Naive B cell (primary cell): ENCODE measurements at places on chromosomes 1 and 21. TPM values are rescaled to one million over a fixed set of nuclear protein-coding genes. Genes with fewer than 3 reads are reported as not detected.

GRCh38 chr1:151287341-151287699 lies 5.2 kb downstream of the ZNF687 start:
- H3K4me3 ChIP-seq: no peak overlapping the region
- DNase-seq: no peak
- no peak overlapping the region for H3K27ac ChIP-seq
- peaks cover 33% of the 10 kb centered on the region for H3K4me1 ChIP-seq
- no peaks in the 10 kb centered on the region for H3K27me3 ChIP-seq

DNA sequence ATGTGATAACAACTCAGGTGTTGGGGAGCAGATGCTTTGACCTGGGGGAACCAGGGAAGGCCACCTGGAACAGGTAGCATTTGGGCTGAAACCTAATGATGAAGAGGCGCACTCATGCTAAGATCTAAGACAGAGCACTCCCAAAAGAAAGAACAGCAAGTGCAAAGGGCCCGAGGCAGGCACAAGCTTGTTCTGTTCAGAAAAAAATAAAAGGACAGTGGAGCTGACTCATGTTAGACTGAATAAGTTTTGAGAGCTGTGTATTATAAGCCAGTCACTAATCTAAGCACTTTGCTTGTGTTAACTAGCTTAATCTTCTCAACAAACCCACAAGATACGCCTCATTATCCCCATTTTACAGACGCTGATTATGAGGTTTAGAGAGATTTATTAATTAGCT lies 90.1 kb downstream of the MATN1 start:
- no peak overlapping the region for H3K27ac ChIP-seq
- H3K4me1 ChIP-seq: no peaks in the 10 kb centered on the region
- H3K4me3 ChIP-seq: no peak overlapping the region
- H3K27me3 ChIP-seq: peaks cover 35% of the 10 kb centered on the region
- H3K36me3 ChIP-seq: no peaks in the 10 kb centered on the region
- no peak for DNase-seq

DNA sequence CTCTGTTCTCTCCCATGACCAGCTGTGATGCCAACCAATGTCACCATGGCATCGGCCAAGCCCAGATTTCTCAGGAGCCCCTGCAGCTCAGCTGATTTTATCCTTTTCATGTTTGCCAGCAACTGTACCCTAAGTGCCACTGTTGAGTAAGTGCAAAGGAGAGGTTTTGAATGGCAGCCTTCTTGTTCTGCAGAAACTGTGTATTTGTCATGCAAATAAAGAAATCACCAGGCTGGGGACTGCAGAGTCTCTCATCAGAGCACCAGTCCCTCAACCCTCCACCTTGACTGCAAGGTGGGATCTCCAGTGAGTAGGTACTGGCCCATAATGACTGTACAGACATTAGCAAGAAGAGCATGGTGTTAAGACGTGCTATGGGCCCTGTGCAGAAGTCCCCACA lies 26.6 kb downstream of the C8B start:
- no peak overlapping the region for H3K4me3 ChIP-seq
- no peaks in the 10 kb centered on the region for H3K36me3 ChIP-seq
- H3K4me1 ChIP-seq: no peaks in the 10 kb centered on the region
- no peaks in the 10 kb centered on the region for H3K27me3 ChIP-seq

DNA sequence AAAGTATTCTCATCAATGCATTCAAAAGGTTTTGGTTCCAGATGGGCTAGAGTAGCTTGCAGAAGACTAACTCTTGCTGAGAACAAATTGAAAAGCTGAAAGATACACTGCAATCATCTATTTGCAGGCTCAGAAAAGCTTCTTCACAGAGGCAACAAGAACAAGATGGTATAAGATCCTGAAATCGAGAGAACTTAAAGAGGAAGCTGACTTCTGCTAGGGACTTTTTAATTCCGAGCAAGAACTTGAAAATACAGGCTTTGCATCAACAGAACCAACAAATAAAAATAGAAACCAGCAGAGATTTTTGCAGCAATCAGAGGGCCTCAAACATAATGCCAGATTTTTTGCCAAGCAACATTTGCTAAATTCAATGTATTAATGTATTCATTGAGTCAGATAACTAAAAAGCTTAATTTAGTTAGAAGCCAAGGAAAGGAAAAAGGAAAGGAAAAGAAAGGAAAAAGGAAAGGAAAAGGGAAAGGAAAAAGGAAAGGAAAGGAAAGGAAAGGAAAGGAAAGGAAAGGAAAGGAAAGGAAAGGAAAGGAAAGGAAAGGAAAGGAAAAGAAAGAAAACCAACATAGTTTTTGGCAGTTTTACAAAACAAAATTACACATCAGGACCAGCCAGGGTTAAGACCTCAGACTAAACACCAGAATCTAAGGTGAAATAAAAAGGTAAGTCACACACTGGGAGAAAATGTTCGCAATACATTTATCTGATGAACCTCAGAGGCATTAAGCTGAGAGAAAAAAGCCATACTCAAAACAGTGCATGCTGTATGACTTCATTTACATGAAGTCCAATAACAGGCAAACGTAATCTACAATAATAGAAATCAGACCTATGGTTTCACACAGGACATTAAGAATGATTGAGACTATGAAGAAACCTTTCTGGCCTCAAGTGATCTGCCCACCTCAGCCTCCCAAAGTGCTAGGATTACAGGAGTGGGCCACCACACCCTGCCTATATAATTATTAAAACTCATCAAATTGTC lies 42.6 kb downstream of the FAF1 start:
- DNase-seq: peak; percentile 12
- no peaks in the 10 kb centered on the region for H3K27me3 ChIP-seq
- H3K4me3 ChIP-seq: peak overlapping the region; percentile 76
- peaks cover 35% of the 10 kb centered on the region for H3K4me1 ChIP-seq

- H3K27ac ChIP-seq: no peak overlapping the region
- H3K4me1 ChIP-seq: no peaks in the 10 kb centered on the region
- no peaks in the 10 kb centered on the region for H3K36me3 ChIP-seq
- H3K4me3 ChIP-seq: no peak overlapping the region
These were observed 316.9 kb upstream of the SGIP1 start for GRCh38 chr1:66217021-66217420.

DNA sequence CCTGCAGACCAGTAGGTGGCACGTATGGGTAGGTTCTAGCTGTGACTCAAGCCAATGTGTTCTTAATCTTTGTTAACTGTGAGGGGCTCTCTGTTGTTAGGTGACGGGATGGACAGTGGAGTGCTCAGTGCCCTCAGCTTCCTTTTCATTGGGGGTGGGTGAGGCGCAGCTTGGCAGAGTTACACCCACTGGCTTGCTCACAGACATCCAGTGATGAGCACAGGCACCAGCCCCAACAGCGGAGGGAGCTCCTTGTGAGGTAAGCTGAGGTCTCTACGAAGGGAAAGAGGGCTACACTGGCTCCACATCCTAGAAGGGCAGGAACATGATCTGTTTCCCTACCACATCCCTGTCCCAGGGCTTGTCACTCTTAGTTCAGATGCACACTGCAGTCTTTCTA lies 871.3 kb downstream of the LRRIQ3 start:
- no peak for DNase-seq
- H3K4me1 ChIP-seq: no peaks in the 10 kb centered on the region
- no peak overlapping the region for H3K4me3 ChIP-seq
- no peak overlapping the region for H3K27ac ChIP-seq
- H3K36me3 ChIP-seq: no peaks in the 10 kb centered on the region

- H3K4me1 ChIP-seq: no peaks in the 10 kb centered on the region
- no peak overlapping the region for H3K4me3 ChIP-seq
- H3K27ac ChIP-seq: no peak overlapping the region
- no peaks in the 10 kb centered on the region for H3K27me3 ChIP-seq
- H3K36me3 ChIP-seq: peaks cover 5% of the 10 kb centered on the region
These were observed 253.8 kb downstream of the LTN1 start for GRCh38 chr21:28738882-28739281.

DNA sequence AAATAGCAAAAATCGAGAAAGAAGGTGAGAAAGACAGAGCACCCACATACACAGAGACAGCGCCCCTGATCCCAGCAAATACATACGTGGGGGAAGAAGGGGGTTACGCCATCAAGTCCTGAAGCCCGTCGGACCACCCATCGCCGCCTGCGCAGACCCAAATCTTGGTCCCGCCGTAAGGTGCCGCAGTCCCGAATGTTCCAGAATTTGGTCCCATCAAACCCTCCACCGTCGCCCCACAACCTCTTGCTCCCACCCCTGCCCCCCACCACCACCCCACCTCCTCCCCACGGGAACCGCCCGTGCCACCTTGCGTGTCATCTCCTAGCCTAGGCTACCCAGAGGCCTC lies 71.7 kb downstream of the CD46 start:
- no peak for DNase-seq
- peak overlapping the region; percentile 94 for H3K4me3 ChIP-seq
- peaks cover 22% of the 10 kb centered on the region for H3K36me3 ChIP-seq
- peaks cover 6% of the 10 kb centered on the region for H3K27me3 ChIP-seq

DNA sequence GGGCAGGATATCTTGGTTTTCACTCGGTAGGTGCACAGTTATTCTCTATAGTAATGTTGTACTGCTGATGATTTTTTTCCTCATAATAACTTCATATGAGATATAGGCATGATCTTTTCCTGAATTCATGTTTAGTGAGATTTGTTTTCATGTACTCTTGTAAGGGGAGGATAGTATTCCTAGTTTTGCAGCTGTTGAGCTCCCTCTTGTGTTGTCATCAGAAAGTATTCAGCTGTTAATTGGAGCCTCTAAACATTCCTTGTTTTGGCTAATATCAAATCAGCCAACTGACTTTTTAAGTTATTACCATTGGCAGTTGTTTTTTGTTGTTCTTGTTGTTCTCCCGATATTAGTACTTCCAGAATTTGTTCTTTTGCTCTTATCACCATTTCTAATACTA lies 24.4 kb downstream of the OR10R2 start:
- DNase-seq: no peak
- no peak overlapping the region for H3K4me3 ChIP-seq
- peaks cover 4% of the 10 kb centered on the region for H3K4me1 ChIP-seq
- no peak overlapping the region for H3K27ac ChIP-seq
- no peaks in the 10 kb centered on the region for H3K36me3 ChIP-seq
- H3K27me3 ChIP-seq: peaks cover 4% of the 10 kb centered on the region

DNA sequence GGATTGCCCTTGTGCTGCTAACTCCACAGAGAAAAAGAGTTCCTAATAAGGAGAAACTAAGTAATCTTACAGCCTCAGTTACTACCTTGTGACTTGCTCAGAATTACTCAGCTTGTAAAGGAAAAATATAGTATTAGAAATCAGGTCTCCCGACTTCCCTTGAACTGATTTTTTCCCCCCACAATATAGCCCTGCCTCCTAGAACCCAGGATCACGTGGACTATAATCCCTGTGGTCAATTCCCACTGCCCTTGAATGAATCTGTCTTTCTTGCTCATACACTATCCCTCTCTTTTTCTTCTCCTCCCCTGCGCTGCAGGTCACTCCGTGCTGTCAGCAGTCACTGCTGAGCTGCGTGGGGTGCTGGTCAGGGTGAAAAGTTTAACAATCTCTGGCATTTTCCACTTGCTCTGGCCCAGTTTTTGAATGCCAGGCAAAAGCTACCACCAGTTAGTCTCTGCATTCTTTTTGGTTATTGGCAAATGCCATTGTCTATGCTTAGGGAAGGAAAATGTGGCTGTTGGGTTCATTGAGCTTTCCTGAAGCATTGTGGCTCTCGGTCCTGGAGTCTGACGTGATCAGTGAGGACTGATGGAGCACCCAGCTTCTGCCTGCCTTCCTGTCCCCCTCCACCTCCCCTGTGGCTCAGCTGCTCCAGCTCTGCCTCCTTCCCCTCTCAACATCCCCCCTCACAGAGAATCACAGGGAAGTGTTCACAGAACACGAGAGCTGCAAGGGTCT lies 1.9 kb upstream of the MYOC start:
- no peak for DNase-seq
- no peak overlapping the region for H3K4me3 ChIP-seq
- H3K27me3 ChIP-seq: peaks cover 43% of the 10 kb centered on the region
- H3K4me1 ChIP-seq: peaks cover 8% of the 10 kb centered on the region
- no peak overlapping the region for H3K27ac ChIP-seq

DNA sequence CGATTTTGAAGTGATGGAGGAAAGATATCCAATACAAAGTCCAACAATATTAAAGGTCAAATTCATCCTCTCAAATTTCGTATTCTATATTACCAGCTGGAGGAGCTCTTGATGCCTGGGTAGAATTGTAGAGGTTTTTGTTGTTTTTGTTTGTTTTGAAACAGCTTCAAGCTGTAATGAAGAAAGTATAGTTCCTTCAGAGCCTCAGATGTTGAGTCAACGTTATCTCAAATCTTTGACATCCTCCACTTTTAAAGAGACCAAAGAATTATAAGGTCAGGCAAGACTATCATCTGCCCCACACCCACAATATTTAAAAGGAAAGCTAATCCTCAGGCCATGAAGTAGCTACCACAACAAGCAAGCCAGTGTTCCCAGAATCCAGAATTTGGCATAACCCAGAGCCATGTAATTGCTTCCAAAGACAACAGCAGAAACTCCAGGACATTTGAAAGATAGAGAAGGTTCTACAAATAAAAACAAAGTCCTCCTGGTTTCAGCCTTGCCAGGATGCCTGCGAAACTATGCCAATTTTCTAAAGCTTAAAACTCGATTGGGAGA lies 24.9 kb downstream of the VAV3 start:
- no peak overlapping the region for H3K27ac ChIP-seq
- no peaks in the 10 kb centered on the region for H3K27me3 ChIP-seq
- DNase-seq: no peak
- peaks cover 88% of the 10 kb centered on the region for H3K4me1 ChIP-seq
- peaks cover 7% of the 10 kb centered on the region for H3K36me3 ChIP-seq

GRCh38 chr1:83086346-83086745 lies 912.6 kb downstream of the TTLL7 start:
- H3K27ac ChIP-seq: no peak overlapping the region
- H3K4me1 ChIP-seq: no peaks in the 10 kb centered on the region
- H3K27me3 ChIP-seq: no peaks in the 10 kb centered on the region
- no peak overlapping the region for H3K4me3 ChIP-seq
- H3K36me3 ChIP-seq: peaks cover 8% of the 10 kb centered on the region

GRCh38 chr21:43866659-43867331 lies 1.8 kb downstream of the AGPAT3 start:
- H3K36me3 ChIP-seq: no peaks in the 10 kb centered on the region
- peak overlapping the region; percentile 83 for H3K4me3 ChIP-seq
- DNase-seq: no peak

- H3K27me3 ChIP-seq: peaks cover 26% of the 10 kb centered on the region
- no peak overlapping the region for H3K4me3 ChIP-seq
- no peaks in the 10 kb centered on the region for H3K4me1 ChIP-seq
- H3K27ac ChIP-seq: no peak overlapping the region
These were observed 6.0 kb upstream of the LRRC71 start for GRCh38 chr1:156914440-156914856.

DNA sequence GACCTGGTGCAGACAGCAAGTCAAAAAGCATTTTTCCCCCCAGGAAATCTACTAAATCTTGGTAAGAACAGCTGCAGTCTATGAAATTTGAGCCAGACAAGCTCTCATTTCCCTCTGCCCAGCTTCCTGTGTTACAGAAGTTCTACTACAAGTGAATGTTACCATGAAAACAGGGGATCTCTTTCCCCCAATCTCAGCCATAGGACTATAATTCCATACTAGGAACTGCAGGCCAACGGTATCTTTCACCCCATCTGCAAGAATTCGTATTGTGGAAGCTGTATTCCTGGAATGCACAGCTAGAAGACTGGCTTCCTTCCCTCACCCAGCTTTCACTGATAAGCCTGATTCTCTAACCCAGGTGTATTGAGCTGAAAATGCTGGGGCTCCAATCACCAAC lies 1655.4 kb downstream of the BRINP3 start:
- DNase-seq: no peak
- no peak overlapping the region for H3K4me3 ChIP-seq
- H3K27ac ChIP-seq: no peak overlapping the region

- peaks cover 69% of the 10 kb centered on the region for H3K27me3 ChIP-seq
- H3K4me3 ChIP-seq: peak overlapping the region; percentile 72
- no peak overlapping the region for H3K27ac ChIP-seq
- no peak for DNase-seq
These were observed 11.7 kb downstream of the NR5A2 start for GRCh38 chr1:200038981-200039848.

Gene CCNL2
- polyA plus RNA-seq: 22.5 TPM

Gene ARTN
- polyA plus RNA-seq: not detected

Gene CHRM3
- polyA plus RNA-seq: not detected

Gene ADCY10
- not detected for polyA plus RNA-seq

Gene MRPS21
- 62.4 TPM for polyA plus RNA-seq

Gene LEPROT
- 8.1 TPM for polyA plus RNA-seq

Gene TDRD5
- polyA plus RNA-seq: not detected
